ENCODE measurements at places on chromosomes 12 and 14. TPM values are rescaled to one million over a fixed set of nuclear protein-coding genes. Genes with fewer than 3 reads are reported as not detected.

The MEG3 gene
- total RNA-seq, result 2.5 TPM

DNA sequence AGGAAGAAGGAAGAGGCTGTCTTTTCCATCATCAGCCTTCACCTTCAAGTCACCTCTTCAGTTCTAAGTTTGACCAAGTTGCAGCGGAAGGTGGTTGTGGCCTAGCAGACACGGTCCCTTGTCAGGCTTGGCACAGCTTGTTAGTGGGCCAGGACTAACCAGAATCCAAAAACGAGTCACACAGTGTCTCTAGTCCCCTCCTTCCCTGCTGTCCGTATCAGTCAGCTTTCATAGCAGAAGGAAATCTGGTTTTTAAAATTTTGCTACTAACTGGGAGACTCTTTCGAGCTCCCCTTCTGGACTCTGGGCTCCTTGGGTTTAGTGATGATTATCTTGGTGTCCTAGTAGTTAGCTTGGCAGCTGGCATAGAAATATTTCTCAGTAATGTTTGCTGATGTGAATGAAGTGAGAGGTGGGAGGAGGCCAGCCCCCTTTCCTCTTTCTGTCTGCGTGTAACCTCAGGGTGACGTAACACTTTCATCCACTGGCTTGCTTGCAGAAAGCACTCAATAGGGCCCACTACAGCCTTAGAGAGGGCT is 3.8 kb downstream of the ETV6 start:
- no peak for DNase-seq

DNA sequence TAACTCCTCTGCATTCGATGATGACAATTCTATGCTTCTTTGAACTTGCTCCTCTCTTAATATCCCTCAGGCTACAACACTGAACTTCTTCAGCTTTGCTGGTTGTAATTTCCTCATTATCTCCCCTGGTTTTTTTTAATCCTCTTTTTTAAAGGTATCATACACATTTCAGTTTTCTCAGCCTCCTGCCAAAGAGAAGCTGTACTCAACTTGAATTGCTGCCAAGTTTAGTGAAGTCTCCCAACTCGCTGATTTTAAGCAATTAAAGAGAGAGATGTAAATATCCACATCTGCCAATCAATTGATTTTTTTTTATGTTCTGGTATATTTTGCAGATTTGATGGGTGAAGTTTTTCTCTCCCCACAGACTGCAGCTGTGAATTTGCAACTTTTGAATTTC is 817.8 kb downstream of the GALC start:
- DNase-seq, result no peak

- no peak for DNase-seq
Observed at GRCh38 chr12:115504306-115505290, 772.9 kb downstream of the MED13L start.

The RIN3 gene
- total RNA-seq, result 22.2 TPM

DNA sequence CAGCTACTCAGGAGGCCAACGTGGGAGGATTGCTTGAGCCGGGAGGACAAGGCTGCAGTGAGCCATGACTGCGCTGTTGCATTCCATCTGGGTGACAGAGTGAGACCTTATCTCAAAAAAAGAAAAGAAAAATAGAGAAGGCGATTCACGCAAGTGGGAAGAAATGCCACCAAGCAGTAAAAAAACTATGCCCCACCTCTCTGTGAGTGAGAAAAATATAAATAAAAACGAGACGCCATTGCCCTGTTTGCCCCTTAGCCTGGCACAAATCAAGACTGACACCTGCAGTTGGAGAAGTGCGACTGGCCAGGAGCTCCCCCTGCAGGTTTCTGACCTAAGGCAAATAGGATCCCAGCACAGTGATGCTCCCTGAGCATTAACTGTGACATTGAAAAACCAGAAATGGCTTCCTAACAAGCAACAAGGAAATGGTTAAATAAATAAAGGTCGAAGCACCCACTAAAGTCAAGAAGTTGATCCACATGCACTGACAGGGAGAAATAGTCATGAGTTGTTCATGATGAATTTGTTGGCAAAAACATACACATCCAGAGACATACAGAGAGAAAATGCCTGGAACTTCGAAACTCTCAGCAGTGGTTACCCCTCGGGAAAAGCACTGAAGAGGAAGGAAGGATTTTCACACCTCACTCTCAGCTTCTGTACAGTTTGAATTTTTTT is 21.1 kb downstream of the GSC start:
- DNase-seq, result peak; percentile 59

The NPFF gene
- not detected for total RNA-seq

The DPF3 gene
- total RNA-seq, result 0.27 TPM

DNA sequence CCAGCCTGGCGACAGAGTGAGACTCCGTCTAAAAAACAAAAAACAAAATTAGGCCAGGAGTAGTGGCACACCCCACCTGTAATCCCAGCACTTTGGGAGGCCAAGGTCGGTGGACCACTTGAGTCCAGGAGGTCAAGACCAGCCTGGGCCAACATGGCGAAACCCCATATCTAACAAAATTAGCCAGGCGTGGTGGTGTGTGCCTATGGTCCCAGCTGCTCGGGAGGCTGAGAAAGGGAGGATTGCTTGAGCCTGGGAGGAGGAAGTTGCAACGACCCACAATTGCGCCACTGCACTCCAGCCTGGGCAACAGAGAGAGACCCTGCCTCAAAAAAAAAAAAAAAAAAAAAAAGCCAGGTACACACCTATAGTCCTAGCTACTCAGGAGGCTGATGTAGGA is 37.0 kb downstream of the KDM2B start:
- no peak for DNase-seq

DNA sequence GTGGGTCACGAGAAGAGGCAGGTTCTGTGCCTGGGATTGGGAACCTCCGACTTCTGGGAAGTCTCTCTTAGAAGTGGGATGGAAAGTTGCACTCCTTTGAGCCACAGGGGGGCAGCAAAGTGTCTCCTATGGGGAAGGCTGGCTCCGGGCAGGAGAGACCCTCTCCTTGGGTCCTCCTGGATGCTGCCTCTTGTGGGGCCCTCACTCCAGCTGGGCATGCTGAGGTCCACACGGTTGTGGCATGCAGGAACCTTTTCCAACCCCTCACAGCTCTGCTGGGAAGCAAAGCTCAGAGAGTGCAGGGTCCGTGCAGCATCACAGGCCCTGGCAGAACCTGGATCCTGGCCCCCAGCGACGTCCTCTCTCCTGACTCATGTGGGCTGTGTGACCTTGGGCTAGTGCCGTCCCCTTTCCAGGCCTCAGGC is 17.4 kb downstream of the SDSL start:
- DNase-seq, result no peak

- DNase-seq, result peak; percentile 0
Observed at GRCh38 chr12:39692258-39692853, 72.8 kb upstream of the ABCD2 start.

DNA sequence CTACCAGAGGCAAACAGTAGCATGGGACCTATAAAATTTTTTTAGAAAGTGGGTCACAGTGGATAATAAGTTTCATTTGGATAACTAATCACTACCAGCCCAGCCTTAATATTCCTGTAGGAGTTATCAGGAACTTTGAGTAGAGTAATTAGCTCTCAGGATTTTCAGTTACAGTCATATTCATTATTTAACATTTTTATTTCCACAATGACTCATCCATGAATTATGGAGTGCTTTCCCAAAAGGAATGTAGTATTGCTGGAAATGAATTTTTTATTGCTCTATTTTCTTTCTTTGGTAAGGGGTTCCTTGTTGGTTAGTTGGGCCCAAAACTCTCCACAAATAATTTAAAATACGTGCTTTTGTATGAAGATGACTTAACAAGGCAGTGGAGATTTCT is 53.7 kb downstream of the ERC1 start:
- no peak for DNase-seq

- DNase-seq, result no peak
Observed at GRCh38 chr12:66552716-66553115, 126.2 kb downstream of the GRIP1 start.

- DNase-seq, result peak; percentile 10
Observed at GRCh38 chr12:70402597-70402996, 36.5 kb downstream of the KCNMB4 start.

All from HCT116 (cell line).